CD8-positive, alpha-beta memory T cell (primary cell): ENCODE measurements at places on chromosomes 16 and 17.

DNA sequence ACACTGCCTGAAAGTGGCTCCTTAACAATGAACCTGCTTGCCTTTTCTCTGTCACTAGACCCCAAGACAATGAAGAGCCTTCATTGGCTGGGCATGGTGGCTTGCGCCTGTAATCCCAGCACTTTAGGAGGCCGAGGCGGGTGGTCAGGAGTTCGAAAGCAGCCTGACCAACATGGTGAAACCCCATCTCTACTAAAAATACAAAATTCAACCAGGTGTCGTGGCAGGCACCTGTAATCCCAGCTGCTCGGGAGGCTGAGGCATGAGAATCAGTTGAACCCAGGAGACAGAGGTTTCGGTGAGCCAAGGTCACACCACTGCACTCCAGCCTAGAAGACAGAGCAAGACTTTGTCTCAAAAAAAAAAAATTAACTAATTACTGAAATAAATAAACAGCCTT, 45.3 kb upstream of the SEC14L1 start:
- DNase-seq = no peak

- no peak for DNase-seq
These were observed at the start of gene CRYBA1 for GRCh38 chr17:29246628-29247027. CRYBA1 (plus strand) TSS chr17:29246859; CDS start chr17:29246864, 5 bp downstream.

DNA sequence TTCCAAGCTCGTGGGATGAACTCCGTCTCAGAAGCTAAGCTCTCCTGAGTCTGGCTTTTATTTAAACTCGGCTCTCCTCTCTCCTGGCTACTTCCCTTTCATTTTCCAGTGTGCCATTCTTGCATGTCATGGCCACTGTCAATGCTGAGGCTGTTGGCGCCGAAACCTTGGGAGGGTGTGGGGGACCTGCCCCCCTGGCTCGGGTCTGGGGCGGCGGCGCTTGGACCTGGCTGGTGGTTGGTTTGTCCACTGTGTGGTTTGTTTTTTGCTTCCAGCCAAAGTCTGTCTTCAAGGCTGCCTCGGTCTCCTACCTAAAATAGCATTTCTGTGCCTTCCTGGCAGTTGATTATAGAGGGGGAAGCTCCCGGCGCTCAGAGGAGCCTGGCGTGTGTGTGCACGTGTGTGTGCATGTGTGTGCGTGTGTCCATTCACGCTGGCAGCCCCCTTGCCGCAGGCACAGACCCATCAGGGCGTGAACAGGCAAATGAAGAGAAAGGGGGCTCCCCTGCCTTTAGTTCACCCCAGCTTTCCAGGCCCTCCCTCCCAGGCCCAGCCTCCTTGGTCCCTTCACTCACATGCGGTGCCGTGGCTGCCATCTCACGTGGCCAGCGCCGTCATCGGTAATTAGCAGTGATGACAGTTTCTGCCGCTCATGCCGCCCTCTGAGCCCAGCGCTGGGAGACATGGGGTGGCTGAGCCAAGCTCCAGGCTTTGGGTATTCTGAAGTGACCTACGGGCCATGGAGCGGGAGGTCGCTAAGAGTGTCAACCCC, 179.9 kb downstream of the SEC14L1 start:
- DNase-seq = no peak

DNA sequence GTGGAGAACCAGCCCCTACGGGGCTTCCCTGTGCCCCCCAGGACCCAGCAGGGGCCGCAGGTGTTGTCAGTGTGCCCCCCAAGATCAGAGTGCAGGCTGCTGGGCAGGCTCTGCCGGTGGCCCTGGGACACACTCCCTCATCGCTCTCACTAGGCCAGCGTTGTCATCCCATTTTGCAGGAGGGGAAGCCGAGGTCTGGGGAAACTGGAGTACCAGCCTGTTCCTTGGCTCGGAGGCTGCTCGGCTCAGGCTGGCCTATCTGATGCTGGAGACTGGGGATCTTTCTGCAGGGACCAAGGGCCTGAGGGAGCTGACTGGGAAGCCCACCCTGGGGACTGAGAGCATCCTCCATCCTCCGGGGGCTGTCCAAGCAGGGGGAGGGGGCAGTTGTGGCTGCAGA, 74.2 kb upstream of the CBX4 start:
- no peak for DNase-seq

DNA sequence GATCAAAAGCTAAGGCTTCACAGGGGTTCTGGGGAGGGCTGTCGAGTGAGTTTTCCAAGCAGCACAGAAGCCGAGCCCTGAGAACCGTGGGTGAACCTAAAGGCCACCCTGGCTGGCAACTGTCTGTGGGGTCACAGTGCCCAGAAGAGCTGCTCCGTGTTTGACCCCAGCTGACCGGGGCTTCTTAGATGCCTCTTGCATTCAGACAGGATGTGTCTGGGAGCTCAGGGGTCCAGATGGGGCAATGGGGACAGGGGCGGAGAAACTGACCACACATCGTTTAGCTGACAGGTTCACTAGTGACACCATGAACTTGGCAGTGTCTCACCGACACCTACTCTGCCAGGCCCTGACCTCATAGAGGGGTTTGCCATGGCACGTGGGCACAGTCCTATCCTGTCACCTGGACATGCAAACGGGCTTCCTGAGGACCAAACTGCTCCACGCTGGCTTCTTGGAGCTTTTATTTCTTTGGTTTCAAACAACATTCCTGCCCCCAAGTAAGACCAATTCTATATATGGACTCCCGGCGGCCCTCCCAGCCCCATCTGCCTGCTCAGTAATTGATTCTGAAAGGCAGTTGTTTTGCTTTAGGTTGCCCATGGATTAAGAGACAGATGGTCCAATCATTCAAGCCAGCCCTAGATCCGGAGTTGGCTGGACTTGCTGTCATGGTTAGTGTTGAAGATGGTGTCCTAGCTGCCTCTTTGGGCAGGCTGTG, 22.2 kb downstream of the WSCD1 start:
- no peak for DNase-seq

DNA sequence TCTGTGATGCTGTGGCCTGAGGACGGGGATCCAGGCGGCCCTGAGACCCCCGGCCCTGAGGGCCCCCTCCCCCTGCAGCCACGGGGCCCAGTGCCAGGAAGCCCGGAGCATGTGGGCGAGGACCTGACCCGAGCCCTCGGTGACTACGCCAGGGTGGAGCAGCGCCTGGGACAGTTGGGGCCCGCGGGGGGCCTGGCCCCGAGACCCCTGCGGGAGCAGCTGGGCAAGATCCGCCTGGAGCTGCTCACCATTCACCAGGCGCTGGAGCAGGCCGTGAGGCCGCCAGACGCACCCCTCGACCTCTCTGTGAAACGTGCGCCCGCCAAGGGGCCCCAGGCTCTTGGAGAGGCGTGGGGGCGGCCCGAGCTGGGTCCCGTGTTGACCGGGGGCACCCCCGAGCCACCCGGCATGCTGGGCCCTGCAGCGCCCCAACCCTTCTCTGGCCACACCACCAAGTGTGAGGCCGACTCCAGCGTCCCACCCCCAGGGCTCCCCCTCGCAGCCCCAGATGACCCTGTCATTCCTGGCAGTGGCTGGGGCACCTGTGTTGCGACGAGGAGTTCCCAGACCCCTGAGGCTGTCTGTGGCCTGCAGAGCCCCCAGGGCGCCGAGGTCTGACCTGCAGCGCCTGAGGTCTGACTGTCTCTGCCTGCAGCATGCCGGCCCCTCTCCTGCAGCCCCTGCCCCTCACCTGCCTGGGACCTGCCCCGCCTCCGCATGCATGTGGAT, 2.0 kb upstream of the NHLRC4 start:
- no peak for DNase-seq

GRCh38 chr16:85419503-85420408, 193.4 kb upstream of the GSE1 start:
- DNase-seq = peak; percentile 40

- DNase-seq = no peak
These were observed 13.5 kb upstream of the ITGB3 start for GRCh38 chr17:47239967-47240651.

- DNase-seq = no peak
These were observed 43.8 kb downstream of the SOCS1 start for GRCh38 chr16:11211977-11212797.

DNA sequence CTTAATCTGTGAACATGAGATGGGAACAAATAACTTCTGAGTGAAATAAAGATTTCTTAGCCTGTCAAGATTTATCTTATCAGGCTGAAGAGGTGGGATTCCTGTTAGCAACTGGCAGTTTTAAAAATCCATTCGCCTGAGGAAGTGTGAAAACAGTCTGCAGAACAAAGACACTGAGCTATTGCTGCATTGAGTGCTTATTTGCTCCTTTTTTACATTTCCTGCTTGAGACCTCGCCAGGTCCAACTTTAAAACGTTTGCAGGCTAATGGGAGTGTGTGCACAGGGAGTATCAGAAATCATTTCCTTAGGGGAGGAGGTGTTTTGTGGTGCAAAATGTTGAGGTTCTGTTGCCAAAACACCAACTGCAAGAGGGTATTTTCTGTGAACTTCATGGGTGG, 957.8 kb upstream of the RBFOX1 start:
- no peak for DNase-seq

- peak; percentile 78 for DNase-seq
These were observed 31.0 kb downstream of the HASPIN start for GRCh38 chr17:3754458-3755334.

DNA sequence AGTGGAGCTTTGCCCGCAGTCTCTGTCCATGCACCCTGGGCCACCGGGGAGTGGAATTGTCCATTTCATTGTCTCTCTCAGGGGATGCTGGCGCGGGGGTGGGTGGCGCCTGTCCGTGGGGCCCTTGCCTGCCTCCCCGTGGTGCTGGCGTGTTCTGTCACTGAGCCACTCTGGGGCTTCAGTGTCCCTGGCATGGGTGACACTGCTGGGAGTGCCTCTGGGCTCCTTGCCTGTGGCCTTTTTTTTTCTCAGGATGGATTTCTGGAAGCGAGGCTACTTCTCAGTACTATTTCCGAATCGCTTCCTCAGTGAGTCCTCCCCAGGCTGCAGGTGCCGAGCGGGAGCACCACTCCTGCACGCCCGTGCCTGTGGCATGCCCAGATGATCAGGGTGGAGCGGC, 55.0 kb downstream of the PDPK1 start:
- no peak for DNase-seq

DNA sequence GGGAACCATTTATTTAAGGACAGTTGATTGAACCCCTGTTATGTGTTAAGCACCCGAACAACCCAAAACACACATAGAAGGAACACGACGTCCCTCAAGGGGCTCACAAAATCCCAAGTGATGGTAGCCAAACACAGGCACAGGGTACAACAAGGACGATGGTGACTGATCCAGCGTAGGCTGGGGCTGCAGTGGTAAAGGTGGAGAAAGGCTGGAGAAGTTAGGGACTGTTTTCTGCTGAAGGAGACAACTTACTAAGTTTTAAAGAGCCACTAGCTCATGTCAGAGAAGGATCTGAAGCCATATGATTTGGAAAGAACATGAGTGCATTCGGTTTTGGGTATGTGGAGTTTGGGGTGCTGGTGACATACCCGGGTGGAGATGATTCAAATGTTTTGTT, 229.6 kb upstream of the TNRC6C start:
- no peak for DNase-seq

GRCh38 chr16:78438632-78439031, 339.2 kb downstream of the WWOX start:
- DNase-seq = no peak

- no peak for DNase-seq
These were observed 2.4 kb downstream of the FOXL1 start for GRCh38 chr16:86580791-86581170.

DNA sequence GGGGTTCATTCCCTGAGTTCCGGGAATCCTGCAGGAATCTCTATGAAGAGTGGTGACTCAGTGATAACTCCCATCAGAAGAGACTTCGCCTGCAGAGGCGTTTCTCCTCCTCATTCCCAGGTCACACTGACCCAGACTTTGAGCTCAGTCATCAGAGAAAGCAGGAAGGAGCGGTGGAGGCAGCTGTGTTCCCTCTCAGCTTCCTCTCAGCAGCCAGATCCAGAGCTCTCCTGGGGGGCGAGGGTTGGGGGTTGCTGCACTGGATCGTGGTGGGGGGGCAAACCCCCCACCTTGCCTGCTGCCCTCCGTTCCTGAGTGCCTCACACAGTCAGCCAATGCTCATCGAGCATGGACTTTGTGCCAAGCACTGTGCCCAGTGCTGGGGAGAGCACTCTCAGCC, 271.2 kb downstream of the CBLN1 start:
- no peak for DNase-seq

DNA sequence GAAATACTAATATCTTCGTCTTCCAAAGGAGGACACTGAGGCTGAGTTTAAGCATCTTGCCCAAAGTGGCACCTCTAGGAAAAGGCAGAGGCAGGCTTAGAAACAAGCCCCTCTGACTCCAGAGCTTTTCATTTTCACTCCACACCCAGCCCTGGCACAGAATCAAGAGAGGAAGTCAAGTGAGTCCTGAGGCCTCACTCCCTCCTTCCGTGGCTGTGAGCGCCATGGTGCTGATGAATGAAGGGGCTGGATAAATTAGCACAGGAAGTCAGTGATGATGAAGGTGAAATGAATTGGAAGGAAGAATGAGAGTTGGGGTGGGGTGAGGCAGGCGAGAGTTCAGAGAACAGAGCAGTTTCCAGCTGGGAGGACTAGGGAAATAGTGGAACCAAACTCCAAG, 179.3 kb downstream of the TMEM132E start:
- no peak for DNase-seq

- no peak for DNase-seq
These were observed 11.3 kb upstream of the PITPNM3 start for GRCh38 chr17:6567528-6568183.

DNA sequence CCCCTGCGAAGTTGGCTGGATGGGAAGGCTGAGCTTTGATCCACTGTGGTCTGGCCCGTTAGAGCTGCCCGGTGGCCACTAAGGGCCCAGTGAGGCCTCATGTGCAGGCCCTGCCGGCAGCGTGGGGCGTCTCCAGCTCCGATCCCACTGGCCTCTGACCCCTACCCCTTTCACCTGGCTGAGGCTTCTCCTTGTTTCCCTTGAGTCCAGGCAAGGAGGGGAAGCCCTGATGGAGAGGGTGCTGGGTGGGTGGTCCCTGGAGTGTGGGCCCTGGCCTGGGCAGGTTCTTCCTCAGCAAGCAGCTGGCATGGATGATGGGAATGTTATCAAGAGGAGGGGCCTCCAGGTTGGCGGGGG, 356.8 kb downstream of the SEC14L1 start:
- DNase-seq = no peak

GRCh38 chr17:78300962-78301820, 58.7 kb downstream of the SOCS3 start:
- DNase-seq = no peak

DNA sequence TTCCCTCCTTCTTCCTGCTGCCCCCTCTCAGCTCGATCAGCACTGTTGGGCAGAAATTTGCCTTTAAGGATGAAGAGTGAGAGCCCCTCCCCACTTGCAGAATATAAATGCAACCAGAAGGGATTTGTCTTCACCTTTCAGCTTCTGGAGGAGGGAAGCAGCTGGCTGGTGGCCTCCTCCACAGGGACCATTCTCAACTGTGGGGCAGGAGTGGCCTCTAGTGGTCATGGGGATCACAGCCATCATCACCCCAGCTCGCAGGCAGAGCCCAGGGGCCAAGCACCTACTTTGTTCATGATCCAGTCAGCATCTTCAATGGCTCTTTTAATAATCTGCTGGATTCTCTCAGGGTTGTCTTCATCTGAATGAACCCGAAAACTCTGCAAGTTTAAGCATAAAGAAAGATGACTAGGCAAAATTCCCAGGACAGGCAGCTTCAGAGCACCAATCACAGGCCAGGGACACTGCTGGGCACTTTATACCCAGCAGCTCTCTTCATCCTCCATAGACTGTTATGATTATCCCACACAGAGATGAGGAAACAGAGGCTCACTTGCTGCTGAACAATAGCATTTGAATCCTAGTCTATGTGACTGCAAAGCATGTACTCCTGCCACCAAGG, 13.1 kb downstream of the LYRM9 start:
- DNase-seq = peak; percentile 39

- peak; percentile 1 for DNase-seq
These were observed 2.6 kb downstream of the HNF1B start for GRCh38 chr17:37742116-37742761.
